ENCODE measurements at places on chromosomes 2 and 18.

DNA sequence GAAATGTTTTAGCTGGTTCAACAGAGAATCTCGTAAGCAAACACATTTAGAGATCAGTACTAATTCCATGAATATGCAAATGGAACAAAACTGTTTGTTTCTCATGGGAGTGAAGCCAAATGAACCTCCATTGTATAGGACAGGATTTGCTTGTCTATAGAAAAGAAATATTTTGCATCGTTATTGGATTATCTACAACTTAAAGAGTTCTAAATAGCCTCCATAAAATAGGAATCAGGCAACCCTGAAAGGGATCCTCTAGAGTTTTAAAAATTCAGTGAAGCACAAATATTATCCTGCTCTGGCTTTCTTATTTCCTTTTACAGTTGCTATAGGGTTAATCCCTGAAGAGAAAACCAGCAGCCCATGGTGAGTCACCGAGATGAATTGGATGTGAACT lies 378.4 kb upstream of the NRXN1 start:
- DNase-seq = peak; percentile 7

GRCh38 chr2:145503511-145503910 lies 983.6 kb upstream of the ZEB2 start:
- DNase-seq = no peak

- no peak for DNase-seq
Observed at GRCh38 chr2:100713106-100713505, 106.8 kb upstream of the NPAS2 start.

GRCh38 chr2:178452870-178453269 lies 1.7 kb downstream of the PJVK start:
- DNase-seq = no peak

DNA sequence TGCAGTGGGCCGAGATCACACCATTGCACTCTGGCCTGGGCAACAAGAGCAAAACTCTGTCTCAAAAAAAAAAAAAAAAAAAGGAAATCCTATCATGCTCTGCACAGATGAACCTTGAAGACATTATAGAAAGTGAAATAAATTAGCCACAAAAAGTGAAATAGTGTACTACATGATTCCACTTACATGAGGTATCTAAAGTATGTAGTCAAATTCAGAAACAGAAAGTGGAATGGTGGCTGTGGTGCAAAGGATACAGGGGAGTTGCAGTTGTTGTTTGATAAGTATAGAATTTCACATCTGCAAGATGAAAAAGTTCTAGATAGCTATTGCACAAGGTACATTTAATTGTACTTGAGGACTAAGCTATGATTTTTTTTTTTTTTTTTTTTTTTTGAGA lies 5.2 kb downstream of the ZRANB3 start:
- DNase-seq = no peak

DNA sequence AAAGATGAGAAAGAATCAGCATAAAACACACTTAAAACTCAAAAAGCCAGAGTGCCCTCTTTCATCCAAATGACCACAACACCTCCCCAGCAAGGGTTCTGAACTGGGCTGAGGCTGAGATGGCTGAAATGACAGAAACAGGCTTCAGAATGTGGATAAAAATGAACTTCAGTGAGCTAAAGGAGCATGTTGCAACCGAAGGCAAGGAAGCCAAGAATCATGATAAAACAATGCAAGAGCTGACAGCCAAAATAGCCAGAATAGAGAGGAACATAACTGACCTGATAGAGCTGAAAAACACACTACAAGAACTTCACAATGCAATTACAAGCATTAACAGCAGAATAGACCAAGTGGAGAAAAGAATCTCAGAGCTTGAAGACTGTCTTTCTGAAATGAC lies 12.2 kb upstream of the PSMA8 start:
- no peak for DNase-seq

- peak; percentile 97 for DNase-seq
Observed at GRCh38 chr2:37776487-37776886, 105.0 kb upstream of the CDC42EP3 start.

DNA sequence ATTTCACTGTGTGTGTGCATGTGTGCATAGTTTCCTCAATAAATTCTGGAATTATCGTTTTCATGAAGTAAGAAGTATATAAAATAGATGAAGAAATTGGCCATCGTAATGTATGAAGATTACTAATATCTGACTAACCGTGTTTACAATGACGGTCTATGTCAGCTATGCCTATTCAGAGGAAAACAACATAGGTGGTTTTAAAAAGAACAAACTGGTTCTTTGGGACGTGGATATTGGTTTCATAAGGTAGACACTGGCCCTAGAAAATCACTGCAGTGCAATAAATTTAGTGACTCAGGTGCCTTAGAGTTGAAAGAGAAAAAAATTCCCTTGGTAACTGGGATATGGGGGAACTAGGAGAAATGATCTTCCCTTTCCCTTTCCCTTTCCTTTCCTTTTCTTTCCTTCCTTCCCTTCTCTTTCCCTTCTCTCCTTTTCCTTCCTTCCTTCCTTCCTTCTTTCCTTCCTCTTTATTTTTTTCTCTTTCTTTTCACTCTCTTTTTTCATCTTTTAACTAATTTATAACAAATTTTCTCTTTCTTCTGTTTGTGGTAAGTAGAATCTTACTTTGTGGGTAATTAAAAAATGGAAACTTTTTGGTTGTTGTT lies 36.4 kb downstream of the MAP2 start:
- no peak for DNase-seq

GRCh38 chr18:48201337-48202005 lies 207.7 kb downstream of the ZBTB7C start:
- DNase-seq = no peak

- peak; percentile 18 for DNase-seq
Observed at GRCh38 chr18:6885992-6886796, 156.7 kb downstream of the ARHGAP28 start.

DNA sequence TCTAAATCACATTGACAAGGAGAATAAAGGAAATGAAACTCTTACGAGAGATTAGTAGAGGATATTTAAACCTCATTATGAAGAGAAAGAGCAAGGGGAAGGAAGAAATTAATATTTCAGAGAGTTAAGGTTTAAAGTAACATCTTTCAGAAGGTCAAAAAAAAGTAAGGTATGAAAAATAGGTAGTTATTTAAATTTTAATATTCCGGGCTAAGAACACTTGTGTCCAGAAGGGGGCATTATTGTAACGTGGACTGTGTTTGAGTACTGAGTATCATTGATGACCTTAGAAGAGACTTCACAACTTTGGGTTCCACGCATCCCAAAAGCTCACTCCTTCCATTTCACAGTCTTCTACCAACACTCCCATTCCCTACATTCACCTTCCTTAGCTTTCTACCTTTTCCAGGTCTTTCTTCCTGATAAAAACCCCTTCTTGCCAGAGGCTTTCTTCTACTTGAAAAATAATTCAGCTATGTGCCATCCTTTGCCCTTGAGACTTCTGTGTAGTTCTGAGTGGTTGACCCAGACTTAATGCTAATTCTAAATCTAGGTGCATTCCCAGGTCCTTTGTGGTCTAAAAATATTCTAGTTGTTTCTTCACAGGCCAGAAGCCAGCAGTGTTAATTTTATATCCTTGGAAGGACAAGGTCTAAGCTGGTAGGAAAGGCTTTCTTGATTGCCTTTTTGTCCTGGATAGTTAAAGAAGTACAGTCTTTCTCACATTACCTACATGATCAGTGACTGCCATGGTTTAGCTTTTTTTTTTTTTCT lies 16.5 kb downstream of the DYNC1I2 start:
- peak; percentile 9 for DNase-seq

DNA sequence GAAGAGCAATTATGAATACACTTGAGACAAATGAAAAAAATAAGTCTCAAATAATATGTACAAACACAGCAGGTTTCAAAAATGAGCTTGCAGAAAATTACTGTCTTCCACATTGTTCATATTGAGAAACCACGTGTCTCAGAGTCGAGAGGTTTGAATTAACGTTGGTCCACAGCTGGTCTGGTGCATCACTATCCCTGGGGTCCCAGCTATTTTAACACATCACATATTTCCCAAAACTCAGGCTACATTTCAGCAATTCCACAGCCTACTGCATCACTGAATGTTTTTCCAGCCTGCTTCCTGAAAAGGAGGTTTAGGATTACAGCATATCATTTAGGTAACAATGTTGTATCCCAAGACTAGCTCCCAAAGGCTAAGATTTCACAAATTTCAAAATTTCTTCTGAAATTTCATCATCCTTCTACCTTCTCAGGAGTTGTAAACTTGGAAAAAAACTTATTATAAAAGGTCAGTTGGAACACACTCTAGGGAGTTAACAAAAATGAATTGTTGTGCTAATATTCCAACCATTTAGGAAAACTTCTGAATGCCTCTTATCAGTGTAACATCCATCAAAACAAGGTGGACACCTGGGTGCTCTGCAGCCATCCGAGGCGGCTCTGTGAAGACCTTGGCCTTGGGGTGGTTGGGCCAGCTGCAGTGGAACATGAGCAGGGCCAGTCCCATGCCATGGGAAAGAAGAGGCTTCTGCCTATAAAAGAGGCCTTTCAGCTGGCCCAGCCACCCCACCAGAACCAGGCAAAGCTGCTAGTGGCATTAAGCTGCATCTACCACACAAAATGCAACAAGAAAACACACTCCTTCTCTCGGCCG lies 198.1 kb upstream of the RBBP8 start:
- DNase-seq = peak; percentile 51

DNA sequence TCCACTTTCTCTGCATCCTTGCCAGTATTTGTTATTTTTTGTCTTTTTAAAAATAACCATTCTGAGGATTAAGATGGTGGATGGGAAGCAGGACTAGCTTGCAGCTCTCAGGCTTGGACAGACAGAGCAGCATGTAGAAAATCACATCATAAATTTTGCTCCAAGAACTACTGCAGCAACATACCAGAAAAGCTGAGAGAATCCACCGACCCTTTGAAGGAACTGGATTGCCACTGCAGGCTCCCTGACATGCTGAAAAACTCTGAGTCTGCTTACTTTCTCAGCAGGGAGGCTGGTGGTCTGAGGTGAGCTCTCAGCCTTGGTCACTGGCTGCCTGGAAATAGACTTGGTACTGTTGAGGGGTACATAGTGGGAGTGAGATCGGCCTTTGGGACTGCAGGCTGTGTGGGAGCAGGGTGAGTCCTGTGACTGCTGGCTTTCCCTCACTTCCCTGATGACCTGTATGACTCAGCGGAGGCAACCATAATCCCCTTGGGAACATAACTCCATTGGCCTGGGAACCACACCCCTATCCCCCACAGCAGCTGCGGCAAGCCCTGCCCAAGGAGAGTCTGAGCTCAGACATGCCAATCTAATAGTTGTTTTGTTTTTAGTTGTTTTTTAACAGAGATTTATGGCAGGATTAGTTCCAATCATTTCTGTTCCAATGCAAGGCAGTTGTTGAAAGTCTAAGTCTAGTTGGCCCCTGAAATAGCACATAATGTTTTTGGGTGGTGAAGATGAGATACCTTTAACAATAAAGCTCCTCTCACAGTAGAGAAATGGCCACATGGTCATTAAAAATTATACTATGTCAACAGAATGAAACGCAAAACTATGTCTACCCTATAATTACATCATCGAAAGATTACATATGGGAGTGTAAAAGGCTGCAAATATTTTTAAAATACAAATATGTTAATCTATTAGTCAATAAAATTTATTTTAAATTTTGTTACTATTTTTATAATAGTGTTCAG lies 414.2 kb upstream of the CHAC2 start:
- DNase-seq = no peak

- no peak for DNase-seq
Observed at GRCh38 chr2:166628478-166629136, 134.6 kb upstream of the SCN7A start.

DNA sequence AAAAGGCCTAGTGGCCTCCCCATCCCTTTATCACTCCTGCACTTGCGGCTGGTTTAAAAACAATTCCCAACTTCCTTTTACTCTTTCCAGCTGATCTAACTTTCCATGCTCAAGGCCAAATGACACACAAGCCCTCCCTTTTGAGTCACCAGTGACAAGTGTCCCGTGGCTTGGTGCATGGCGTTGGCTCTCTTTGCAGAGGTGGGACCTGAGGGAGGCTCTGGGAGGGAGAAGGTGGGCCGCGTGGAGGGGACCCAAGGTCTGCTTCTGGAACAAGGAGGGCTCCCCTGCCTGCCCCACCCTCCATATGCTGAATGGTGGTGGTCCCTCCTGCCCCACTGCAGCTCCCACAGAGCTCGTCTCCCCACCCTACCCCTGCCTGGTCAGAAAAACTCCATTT lies 30.8 kb upstream of the HPCAL1 start:
- no peak for DNase-seq

- no peak for DNase-seq
Observed at GRCh38 chr2:108580050-108580449, 45.8 kb downstream of the LIMS1 start.

DNA sequence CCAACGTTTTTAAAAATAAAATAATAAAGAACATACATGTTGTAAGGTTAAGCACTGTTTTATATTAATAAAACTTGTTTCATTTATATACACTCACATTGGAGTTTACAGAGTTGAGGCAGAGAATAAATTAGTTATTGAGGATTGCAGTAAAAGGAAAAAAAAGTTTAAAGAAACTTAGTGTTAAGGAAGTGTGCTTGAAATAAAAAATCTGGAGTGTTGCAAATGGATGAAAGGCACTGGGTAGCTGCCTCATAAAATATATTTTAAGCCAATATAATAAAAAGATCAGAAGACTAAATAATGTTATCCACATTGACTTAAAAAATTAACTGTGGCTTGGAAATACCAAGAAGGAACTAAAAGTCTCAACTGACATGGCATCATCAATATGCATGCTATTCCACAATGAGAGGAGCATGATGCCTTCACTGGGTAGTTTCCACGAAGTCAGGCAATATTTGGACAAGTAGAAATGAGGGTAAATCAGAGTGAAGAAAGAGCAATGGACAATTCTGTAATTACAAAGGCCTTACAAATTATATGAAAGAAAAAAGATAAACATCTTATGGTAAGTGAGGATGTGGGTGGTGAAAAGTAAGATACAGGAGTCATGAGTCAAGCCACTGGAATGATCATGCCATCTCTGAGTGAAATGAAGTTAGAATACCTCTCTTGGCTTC lies 2.5 kb downstream of the GALNT3 start:
- DNase-seq = peak; percentile 78

All from astrocyte (in vitro differentiated cells and primary cell).